Activated CD4-positive, CD25-positive, alpha-beta regulatory T cell (primary cell): ENCODE measurements at places on chromosomes 2 and 18.

- DNase-seq = no peak
Measured at GRCh38 chr2:55776479-55776878, 82.8 kb upstream of the PNPT1 start.

GRCh38 chr2:197869501-197870111, 65.2 kb downstream of the PLCL1 start:
- no peak for DNase-seq

GRCh38 chr18:26003356-26003755, 87.1 kb downstream of the SS18 start:
- no peak for DNase-seq

DNA sequence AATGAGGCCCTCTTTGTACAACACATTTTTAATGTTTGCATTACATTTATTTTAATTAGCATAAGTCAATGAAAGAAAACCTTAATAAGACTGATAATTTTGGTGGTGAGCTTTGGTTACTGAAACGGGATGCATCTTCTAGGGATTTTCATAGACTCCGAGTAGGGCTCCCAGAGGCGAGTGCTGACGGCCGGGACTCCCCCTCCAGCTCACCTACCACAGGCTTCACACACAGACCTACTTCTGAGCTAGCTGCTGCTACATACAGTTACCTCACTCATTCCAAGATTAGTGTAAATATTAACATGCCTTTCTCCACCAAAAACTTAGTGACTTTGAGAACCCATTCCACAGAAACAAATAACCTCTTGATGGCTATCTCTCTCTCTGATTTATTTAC, 271.1 kb downstream of the GALR1 start:
- DNase-seq = no peak

GRCh38 chr2:40281021-40281940, 170.6 kb downstream of the SLC8A1 start:
- DNase-seq = no peak

GRCh38 chr2:119369845-119370244, 3.1 kb downstream of the DBI start:
- no peak for DNase-seq

GRCh38 chr18:41893432-41893831, 61.6 kb upstream of the PIK3C3 start:
- no peak for DNase-seq

DNA sequence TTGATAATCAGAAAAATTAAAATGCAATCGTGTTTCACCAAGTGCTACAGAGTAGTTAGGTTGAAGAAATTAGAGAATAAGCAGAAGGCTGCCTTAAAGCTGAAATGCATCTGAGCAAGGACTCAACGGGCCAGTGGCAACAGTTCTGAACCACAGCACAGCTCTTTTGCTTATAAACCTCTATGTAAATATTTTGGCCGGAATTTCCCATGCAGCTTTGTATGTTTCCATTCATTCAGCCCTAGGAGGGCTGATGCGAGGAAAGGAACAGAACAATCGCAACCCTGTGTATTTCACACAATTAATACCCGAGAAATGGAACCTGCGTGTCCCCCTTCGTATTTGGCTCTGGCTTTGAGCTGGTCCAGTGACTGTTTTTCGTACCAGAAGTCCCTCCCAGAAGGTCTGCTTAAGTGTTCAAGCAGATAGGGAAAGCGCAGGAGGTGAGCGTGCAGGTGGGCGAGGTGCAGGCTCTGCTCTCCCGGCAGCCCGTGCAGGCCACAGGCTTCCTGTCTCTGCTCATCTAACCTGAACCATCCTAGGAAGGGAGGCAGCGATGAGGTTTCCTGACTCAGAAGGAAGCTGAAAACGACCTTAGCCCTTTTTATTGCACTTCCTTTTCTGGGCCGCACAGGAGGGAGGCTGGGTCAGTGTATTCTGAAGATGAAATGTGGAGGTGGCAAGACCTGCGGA, 67.3 kb downstream of the ASB1 start:
- DNase-seq = no peak

GRCh38 chr2:61210332-61210981, 48.5 kb downstream of the C2orf74 start:
- no peak for DNase-seq

GRCh38 chr2:11296401-11296800, 48.0 kb downstream of the ROCK2 start:
- no peak for DNase-seq

- DNase-seq = no peak
Measured at GRCh38 chr18:48816554-48816953, 134.2 kb downstream of the SMAD7 start.

GRCh38 chr2:50606145-50606544, 425.8 kb downstream of the NRXN1 start:
- no peak for DNase-seq

GRCh38 chr2:150280231-150280630, 207.2 kb downstream of the RND3 start:
- no peak for DNase-seq

DNA sequence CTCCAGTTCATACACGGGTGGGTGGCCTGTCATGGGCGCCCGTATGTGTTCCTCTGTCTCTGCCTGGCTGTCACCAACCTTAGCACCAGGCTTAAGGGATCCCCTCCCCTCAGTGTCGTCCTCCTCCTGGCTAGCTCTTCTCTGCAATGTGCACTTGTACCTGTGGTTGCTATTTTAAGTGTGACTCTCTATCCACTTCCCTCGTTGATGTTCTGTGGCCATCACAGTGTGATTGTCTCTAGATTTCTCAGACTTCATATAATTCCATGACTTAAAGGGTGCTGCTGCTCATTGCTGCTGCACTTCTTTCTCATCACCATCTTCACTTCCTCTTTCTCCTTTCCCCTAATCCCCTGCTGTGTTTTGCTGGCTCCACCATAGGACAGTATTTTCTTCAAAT, 143.4 kb downstream of the EML6 start:
- no peak for DNase-seq

GRCh38 chr18:68478246-68478645, 236.7 kb downstream of the TMX3 start:
- no peak for DNase-seq

DNA sequence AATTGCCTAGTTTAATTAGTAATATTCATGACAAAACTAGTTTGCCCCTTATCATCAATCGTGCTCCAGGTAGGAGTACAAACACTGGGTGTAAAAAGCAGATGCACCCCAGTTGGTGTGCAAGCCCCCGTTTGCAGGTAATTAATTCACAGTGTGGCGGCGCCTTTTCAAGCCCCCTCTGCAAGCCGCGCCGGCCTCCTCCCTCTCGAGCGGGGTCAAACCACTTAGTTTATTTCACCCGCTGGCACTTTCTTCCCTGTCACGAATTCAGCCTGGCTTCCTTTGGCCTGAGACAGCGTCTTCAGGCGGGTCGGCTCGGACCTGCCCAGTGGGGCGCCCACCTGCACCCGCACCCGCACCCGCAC, 64.7 kb upstream of the MAPRE2 start:
- DNase-seq = no peak

GRCh38 chr2:107775791-107776190, 50.9 kb upstream of the RGPD4 start:
- DNase-seq = no peak

DNA sequence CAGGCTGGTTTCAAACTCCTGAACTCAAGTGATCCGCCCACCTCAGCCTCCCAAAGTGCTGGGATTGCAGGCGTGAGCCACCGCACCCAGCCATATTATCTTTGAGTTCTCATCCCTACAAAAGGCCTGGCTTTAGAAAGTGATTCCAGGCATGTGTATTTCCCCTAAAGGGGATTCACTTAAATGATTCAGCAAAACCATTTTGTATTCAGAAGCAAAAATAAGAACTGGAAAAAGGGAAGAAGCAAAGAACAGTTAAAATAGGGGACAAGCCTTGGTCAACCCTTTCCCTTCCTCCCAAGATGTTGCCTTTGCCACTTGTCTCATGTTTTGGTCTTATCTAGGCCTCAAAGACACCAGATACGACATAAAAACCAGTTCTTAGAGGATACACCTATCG, 10.5 kb downstream of the TM4SF20 start:
- DNase-seq = no peak

DNA sequence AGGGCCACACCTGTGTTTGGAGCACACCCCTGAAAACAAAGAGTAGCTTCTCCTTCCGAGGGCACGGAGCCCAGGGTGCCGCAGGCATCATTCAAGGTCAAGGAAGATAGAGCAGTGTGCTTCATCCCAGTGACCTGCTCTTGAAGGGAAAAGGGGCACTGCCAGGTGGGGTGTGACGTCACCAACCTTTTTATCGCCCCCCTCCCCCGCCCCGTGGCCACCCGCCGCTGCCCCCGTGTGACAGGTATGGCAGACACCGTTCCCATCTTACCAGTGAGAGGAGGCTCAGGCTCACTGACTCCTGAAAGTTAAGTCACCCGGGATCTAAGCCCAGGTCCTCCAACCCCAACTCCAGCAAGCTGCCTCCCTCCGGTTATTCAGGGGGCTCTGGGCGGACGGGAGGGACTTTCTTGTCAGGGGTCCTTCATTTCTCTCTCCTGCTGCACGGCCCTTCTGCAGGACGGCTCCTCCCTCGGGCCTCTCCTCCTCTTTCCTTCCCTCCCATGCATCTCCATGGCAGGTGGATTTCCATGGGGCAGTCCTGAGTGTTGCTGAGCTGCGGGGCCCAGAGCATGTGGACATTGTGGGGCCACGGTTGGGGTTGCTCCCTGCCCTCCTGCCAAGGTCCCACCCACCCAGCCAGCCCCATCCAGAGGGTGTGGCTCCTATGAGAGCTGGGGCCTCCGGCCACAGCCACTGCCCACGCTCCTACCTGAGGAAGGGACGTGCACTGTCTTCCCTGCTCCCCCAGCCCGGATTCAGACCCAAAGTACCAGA, 114.1 kb upstream of the HDAC4 start:
- no peak for DNase-seq

- DNase-seq = no peak
Measured at GRCh38 chr2:137921105-137921880, 43.0 kb upstream of the HNMT start.

DNA sequence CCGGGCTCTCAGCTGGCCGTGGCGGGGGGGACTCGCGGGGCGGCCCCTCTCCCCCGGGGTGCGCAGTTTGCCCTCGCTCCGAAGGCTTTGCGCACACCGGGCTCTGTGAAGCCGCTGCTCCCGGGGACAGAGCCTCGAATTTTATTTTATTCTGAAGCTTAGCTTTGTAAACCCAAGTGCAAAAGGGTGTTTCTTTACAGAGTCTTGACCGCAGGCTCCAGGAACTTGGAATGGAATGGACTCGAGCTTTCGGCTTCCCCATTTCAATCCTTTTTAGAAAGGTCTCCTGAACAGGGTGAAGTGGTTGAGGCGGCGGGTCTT, 2.0 kb downstream of the GALR1 start:
- DNase-seq = no peak

- no peak for DNase-seq
Measured at GRCh38 chr2:126714191-126714965, 58.4 kb downstream of the GYPC start.

DNA sequence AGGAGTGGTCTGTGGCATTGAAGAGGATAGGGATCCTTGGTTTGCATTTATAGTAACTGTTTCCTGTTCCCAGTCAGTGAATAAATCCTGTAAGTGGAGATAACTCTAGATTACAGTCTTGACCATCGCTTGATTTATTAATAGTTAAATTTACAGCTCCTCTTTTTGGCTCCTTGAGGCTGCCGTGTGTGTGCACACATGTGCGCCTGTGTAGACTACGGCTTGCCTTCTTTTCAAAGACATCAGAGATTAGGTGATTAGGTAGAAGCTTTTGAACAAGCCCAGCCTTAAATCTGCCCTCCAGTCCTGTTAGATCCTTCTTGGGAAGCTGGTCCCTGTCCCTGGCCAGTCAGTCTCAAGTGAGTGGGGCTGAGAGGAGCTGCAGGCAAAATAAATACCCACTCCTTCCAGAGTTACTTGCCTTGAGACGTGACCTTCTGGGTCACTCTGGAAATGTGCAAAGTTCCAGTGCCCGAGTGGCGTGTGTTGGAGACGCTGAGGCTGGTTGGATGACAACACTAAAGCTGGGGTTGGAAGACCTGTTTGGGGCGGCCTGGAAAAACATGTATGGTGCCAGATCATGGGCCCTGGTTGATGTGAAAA, 32.0 kb downstream of the TCF7L1 start:
- DNase-seq = no peak

- peak; percentile 34 for DNase-seq
Measured at GRCh38 chr2:23940718-23941620, 706 bp downstream of the UBXN2A start.

GRCh38 chr2:211449819-211450218, 893.4 kb downstream of the CPS1 start:
- DNase-seq = no peak

- DNase-seq = no peak
Measured at GRCh38 chr2:145849466-145849865, 1329.5 kb upstream of the ZEB2 start.

DNA sequence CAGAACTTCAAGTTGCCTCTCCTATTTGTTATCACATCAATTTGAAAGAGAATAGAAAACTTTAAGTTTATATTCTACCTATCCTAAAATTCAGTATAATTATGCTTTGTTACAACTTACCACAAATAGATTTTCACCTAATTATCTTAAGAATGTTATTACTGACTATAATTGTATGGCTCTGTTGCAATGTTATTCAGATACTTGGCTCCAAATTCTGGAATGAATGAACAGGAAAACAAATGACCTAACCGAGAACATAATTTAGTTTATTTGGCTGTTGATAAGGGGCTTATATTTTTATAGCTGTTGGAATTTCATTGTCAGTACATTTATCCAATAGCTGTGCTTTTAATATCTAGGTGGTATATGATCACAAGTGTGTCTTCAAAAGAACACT, 173.2 kb upstream of the GULP1 start:
- no peak for DNase-seq

DNA sequence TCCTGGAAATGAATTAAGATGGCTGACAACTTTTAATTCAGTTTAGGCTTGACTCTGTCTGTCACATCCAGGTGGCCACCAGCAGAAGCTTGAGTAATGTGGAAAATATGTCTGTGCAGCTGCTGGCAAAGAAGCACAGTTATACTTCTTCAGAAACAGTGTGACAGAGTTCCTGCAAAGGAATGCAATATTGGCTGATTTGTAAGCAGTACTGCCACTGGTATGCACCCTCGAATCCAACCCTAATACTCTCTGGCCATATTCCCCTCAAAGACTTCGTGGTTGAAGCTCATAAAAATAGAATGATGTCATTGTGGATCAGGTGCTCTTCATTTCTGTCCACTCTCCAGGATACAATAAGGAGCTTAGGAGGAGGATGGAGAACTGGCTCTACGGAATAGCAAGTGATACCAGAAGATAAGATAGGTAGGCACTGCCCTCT, 86.2 kb downstream of the METTL8 start:
- no peak for DNase-seq

- DNase-seq = no peak
Measured at GRCh38 chr2:218294430-218295022, 2.2 kb upstream of the TMBIM1 start.

GRCh38 chr2:204321910-204322751, 223.1 kb upstream of the PARD3B start:
- no peak for DNase-seq

- no peak for DNase-seq
Measured at GRCh38 chr2:119701352-119701751, 22.4 kb downstream of the TMEM177 start.

GRCh38 chr2:201172279-201172678, 10.7 kb upstream of the CASP10 start:
- DNase-seq = no peak

GRCh38 chr2:207073801-207074678, 91.7 kb downstream of the KLF7 start:
- no peak for DNase-seq
